Activated gamma-delta T cell treated with anti-CD3 and anti-CD28 coated beads, Interleukin-2, amount 50 U/mL, for 16 hours (primary cell): ENCODE measurements at places on chromosomes 13 and 19.
A peak's percentile ranks its signal among the peaks of the same experiment; 100 is the strongest.

DNA sequence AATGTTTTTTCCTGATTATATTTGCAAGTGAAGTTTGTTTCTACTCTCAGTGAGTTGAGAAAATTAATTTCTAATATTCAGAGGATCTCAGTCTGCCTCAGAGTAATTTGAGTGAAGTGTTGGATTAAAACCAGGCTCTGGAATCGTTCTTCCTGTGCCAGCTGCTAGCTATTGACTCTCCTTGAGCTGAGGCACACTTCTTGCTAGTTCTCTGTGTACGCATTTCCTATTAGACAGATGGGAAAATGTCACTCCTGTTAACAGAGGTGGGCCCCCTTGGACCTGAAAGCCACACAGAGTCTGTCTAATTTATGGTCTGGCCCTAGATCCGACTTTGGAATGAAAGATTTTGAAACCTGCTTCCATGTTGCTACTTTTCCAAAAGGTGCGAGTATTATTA, 107.6 kb upstream of the RNF113B start:
- DNase-seq: no peak

GRCh38 chr19:15288146-15288963, 44.0 kb downstream of the BRD4 start:
- no peak for DNase-seq

GRCh38 chr19:56842412-56842811, 1.9 kb upstream of the PEG3 start:
- no peak for DNase-seq

GRCh38 chr13:91399189-91400062, 1.0 kb downstream of the GPC5 start:
- no peak for DNase-seq

- no peak for DNase-seq
Measured at GRCh38 chr13:50213526-50213925, 198.3 kb downstream of the KCNRG start.

- DNase-seq: peak; percentile 28
Measured at GRCh38 chr19:45676851-45677263, 8.8 kb downstream of the GIPR start.

DNA sequence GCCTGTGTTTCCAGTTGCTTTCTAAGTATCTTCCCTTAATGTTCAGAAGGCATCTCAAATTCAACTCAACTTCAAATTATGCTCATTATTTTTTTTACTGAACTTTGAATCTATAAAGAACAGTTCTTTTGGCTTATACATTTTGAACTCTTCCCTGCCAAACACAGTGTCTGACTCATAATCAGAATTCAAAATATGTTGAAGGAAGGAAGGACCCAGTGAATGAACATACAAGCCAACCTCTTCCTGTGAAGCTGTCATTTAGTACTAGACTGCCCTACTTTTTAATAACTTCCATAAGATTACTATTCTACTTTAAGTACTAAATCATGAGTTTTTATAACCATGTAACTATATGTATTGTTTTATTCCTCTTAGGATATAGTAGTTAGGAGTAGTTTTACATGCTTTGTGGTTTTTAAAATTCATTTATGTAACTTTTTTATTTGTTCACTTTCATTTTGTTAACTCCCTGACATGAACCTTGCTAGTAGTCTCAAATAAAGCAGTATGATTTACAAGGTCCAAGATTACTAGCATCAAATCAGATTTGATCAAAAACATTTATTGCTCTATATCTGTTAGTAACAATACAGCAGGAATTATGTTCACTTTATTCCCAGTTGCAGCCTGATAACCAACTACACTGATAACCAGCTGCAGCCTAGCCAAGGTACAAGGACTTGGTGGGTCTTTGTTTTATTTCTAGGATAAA, 6.4 kb downstream of the NUDT15 start:
- DNase-seq: no peak

- DNase-seq: no peak
Measured at GRCh38 chr19:33806434-33806881, 9.8 kb downstream of the KCTD15 start.

DNA sequence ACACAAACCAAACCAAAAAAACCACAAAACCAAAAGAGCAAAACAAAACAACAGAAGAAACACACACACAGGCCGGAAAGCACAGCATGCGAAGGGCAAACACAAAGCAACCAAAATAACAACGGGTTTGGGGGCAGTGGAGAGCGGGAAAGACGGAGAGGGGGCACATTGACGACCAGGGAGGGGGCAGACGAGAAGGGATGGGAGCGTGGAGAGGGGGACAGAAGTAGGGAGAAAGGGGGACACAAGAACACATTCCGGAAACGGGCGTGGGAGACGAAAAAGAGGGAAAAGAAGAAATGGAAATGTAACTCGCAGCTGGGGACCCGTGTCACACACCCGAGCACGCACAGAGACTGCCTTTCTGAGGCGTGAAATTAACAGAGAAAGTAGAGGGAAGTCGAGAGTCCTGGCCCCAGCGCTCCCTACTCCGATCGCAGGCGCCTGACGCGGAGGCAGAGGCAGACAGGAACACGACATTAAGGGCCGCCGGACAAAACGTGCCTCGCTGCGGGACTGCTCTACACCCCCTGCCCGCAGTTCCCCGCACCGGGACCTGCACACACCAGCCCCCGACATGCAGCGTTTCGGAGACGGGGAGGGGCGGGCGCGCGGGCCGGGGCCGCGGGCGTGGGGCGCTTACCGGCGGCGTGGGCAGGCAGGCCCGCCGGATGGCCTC, 652 bp downstream of the POU4F1 start:
- DNase-seq: no peak

- DNase-seq: no peak
Measured at GRCh38 chr13:92355213-92355612, 871.4 kb upstream of the GPC6 start.

- no peak for DNase-seq
Measured at GRCh38 chr19:13929956-13930355, 8.3 kb downstream of the PODNL1 start.

- DNase-seq: no peak
Measured at GRCh38 chr13:71118779-71119364, 748.1 kb downstream of the DACH1 start.

- no peak for DNase-seq
Measured at GRCh38 chr13:32086791-32087441, 55.3 kb downstream of the FRY start.

- no peak for DNase-seq
Measured at GRCh38 chr19:58334691-58335249, 8.0 kb downstream of the ZSCAN22 start.

- DNase-seq: no peak
Measured at GRCh38 chr13:44474122-44474910, 100.7 kb downstream of the SERP2 start.

DNA sequence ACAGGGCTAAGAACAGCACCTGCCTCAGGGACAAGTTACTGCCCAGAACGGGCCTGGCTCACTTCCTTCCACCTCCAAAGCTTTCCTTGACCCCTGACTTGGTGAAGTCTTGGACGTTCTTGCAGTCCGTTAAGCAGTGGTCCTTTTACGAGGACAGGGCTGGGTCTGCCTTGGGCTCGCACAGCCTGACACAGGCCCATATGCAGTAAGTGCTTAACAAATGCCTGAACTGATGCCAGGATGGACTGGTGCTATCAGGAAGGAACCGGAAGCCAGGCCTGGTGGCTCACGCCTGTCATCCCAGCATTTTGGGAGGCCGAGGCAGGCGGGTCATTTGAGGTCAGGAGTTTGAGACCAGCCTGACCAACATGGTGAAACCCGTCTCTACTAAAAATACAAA, 1.8 kb upstream of the PLK5 start:
- no peak for DNase-seq

DNA sequence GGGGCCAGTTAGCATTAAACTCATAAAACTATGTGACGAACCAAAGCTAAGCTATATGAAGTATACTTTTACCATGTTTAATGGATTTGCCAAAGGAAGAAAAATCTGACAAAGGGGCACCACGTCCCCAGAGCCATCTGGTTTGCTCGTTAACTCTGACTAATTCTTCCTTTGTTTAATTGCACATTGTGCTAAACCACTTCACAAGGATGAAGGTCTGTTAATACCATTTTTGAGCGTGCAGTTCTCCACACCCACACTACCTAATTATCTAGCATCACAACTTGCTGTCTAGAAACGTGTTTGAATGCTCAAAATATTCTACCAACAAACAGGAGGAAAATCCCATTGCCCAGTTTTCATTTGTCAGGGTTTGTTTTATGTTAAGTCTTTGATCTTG, 74.8 kb downstream of the COL4A1 start:
- no peak for DNase-seq

GRCh38 chr19:1579222-1579621, 11.1 kb upstream of the MEX3D start:
- DNase-seq: no peak

DNA sequence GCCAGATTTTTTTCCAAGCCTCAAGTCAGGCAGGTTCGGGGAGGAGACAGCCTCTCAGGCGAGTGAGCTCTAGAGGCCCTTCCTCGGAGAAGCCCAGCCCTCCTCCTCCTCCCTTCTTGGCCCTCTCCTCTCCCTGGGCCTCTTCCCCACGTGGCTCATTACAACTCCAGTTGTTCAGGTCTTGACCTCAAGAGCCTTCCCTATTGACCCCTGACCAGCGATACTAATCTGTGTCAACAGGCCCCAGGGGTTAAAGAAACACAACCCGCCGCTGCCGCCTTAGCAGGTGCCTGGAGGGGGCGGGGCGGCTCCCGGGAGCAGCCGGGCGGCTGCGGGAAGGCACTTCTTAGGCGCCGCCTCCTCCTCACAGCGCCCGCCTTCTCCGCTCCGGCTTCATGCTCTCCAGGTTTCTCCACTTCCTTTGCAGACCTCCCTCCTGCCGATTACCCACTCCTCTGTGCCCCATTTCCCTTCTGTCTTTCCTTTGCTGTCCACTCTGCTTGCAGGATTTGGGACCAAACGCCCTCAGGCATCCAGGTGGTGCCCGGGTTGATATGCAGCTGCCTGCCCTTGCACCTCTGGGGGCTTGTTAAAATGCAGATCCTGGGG, 51.0 kb downstream of the LYL1 start:
- no peak for DNase-seq

DNA sequence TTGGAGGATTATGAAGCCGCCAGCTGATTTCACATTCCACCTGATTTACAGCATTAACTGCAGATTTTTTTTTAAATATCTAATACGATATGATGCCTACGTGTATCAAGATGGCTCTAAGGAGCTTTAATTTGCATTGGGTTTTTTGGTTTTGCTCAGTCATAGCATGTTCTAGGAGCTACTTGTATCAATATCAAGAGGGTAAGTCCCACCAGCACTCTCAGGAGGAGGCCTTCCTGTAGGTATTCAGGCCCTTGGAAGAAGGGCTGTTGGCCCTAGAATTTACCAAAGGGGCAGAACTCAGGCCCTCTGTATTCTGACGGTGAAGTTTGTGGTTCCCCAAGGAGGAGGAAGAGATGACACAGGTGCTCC, 97.2 kb upstream of the IPO5 start:
- no peak for DNase-seq

- no peak for DNase-seq
Measured at GRCh38 chr13:113666329-113666670, 719 bp upstream of the GRK1 start.

- DNase-seq: no peak
Measured at GRCh38 chr13:102033857-102034331, 368.0 kb downstream of the FGF14 start.

GRCh38 chr13:111844682-111845081, 222.3 kb upstream of the SOX1 start:
- DNase-seq: no peak

GRCh38 chr19:46000491-46001246, 5.4 kb downstream of the CCDC61 start:
- DNase-seq: peak; percentile 47

DNA sequence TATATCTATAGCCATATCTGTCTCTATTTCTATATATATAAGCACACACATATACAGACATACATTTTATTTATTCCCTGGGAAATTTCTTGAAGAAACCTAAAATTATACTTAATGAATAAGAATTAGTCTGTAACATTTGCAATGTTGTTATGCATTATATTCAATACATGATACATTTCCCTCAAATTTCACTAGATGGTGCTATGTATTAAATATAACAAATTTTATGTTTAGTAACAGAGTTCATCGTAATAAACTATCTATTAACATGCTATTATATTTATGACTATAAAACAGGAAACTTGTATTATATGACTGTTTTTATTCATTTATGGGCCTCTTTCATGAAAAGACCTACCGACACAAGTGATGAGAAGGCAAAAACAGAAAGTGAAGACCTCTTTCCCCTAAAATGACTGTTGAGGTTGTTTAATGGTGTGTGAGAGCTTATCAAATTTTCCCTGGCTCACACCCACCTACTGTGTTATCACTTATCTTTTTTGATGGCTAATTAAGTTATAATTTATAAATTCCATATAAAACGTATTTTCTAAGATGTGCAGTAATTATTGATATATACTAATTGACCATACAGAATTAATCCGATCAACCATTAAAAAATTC, 881.9 kb downstream of the SLITRK6 start:
- no peak for DNase-seq

GRCh38 chr19:33396701-33397535, 23.4 kb downstream of the CEBPG start:
- DNase-seq: no peak

GRCh38 chr19:3801412-3802096, 15.4 kb upstream of the MATK start:
- peak; percentile 51 for DNase-seq

DNA sequence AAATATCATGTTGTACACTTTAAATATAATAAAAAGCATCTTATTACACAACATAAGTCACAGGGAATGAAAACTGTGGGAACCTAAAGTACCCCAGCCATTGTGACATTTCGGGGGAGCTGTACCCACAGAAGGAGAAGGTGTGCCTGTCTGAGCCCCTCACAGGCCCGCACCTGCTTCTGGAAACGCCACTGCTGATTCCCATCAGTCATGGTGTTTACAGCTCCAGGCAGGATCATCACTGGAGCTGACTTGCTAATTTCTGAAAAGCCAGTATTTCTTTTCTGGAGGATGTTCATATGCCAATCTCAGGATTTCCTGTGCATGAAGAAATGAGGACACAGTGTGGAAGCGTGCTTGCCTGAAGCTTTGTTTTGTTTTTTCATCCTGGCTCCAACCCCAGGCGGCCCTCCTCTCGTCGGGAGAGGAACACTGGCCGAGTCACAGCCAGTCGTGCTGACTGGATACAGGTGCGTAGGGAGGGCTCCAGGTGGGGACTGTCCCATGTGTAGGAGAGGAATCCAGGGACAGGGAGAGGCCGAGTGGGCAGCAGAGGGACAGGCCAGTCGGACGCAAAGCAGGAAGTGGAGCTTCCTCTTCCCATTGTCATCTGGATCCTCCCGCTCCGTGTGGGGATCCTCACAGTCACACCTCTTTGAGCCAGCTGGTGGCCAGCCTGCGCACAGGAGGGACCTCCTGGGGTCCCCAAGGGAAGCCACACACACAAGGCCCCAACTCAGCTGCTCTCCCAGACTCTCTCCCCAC, 4.2 kb upstream of the ATP12A start:
- DNase-seq: no peak

DNA sequence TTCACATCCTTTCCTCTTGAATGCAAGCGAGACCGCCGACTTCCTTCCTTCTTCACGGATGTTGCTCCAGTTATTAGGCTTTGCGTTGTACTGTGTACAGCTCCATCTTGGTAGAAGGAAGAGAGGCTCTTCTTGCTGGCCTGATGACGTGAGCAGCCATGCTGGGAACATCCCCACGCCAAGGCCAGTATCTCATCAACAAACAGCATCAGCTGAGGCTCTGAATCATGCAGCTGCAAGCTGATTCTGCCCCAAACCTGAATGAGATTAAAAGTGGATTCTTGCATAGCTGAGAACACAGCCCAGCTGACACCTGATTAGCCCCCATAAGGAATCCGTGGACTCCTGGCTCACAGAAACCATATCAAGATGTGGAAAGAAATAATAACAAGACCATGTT, 809.6 kb downstream of the EFNB2 start:
- no peak for DNase-seq
